ENCODE measurements at places on chromosomes 7 and 10. TPM values are rescaled to one million over a fixed set of nuclear protein-coding genes. Genes with fewer than 3 reads are reported as not detected.

RGR gene
- 0.31 TPM for total RNA-seq

FEZF1 gene
- total RNA-seq = 0.18 TPM

XRCC2 gene
- 1.0 TPM for total RNA-seq

WDR86 gene
- total RNA-seq = 19.7 TPM

MPP7 gene
- 37.2 TPM for total RNA-seq

CUBN gene
- 1.7 TPM for total RNA-seq

STEAP1B gene
- total RNA-seq = 1.4 TPM

RAPGEF5 gene
- total RNA-seq = 308 TPM

LZTS2 gene
- total RNA-seq = 53.2 TPM

DOCK4 gene
- total RNA-seq = 59.2 TPM

NPS gene
- total RNA-seq = not detected

DRGX gene
- not detected for total RNA-seq

CDC14C gene
- not detected for total RNA-seq

TBX20 gene
- 0.11 TPM for total RNA-seq

GSAP gene
- total RNA-seq = 52.1 TPM

WNT8B gene
- total RNA-seq = 0.15 TPM

AQP1 gene
- 328 TPM for total RNA-seq

ATP5F1C gene
- total RNA-seq = 185 TPM

C10orf67 gene
- 0.68 TPM for total RNA-seq

AMPH gene
- 2.1 TPM for total RNA-seq

ICA1 gene
- total RNA-seq = 54.6 TPM

CNPY1 gene
- not detected for total RNA-seq

GLUD1 gene
- 133 TPM for total RNA-seq

RARRES2 gene
- total RNA-seq = 161 TPM

MYPN gene
- 0.28 TPM for total RNA-seq

HMX2 gene
- total RNA-seq = not detected

LIPK gene
- not detected for total RNA-seq

CALN1 gene
- 0.03 TPM for total RNA-seq

LEP gene
- total RNA-seq = not detected

AHR gene
- 413 TPM for total RNA-seq

PLXDC2 gene
- total RNA-seq = 99.6 TPM

NCF1 gene
- total RNA-seq = 8.3 TPM

Data from lung (tissue), 17 donors.